ENCODE measurements at places on chromosomes 11 and 22.

DNA sequence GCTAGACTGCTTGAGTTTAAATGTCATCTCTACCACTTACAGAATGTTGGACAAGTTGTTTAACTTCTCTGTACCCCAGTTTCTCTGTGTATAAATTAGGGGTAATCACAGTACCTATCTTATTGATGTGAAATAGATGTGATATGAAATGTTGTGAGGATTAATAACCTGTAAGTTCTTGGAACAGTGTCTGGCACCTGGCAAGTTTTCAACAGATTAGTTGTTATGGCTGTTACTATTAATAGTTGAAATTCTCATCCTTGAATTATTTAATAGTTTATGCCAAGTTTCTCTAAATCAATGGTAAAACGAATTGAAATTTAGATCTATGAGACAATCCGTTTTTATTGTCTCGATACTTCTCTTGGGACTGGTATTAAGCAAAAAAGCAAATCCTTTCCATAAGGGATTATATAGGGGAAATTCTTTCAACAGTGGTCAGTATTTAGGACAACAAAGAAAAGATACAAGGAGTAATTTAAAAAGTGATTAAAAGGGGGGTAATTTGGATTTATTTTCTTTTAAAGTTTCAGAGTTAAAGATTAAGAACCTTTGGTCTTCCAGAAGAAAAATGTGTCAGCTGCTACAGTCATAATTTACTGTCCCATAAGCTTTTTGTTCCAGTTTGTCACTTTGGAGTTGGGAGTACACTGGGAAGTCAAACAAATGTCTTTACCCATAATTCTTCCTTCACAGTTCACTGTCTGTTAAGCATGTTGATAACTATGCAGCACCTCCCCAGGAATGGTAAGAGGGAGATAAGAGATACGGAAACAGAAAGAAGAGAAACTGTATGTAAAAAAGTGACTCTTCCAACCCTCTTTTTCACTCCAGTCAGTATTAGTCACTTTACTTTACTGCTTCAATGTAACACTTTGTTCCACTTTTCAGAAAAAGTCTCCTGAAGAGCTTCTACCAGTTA, 13.2 kb downstream of the PDE3B start:
- DNase-seq, result no peak

DNA sequence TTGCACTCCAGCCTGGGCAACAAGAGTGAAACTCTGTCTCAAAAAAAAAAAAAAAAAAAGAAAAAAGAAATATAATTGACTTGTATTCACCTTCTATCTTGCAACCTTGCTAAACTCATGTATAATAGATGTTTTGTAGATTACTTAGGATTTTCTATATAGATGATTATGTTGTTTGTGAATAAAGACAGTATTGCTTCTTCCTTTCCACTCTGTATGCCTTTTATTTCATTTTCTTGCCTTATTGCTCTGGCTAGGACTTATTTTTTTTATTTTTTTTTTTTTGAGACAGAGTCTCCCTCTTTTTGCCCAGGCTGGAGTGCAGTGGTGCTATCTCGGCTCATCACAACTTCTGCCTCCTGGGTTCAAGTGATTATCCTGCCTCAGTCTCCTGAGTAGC, 29.7 kb upstream of the SOX10 start:
- no peak for DNase-seq

DNA sequence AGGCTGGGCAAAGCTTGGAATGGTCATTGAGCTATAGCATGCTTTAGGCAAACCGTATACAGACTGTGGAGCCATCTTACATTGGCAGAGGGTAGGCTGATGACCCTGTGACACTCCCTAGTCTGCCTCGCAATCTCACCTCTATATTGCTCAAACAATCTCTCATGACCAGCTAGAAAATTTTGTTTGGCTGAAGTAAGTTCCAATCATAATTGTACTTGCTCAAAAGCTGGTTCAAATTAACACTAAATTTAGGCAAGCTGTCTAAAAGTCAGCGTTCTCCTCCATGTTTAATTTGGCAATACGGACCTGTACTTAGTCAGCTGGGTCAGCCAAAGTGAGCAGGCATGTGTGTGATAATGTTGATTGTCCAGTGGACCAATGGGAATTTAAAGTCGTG, 133.0 kb downstream of the SWAP70 start:
- DNase-seq, result no peak

DNA sequence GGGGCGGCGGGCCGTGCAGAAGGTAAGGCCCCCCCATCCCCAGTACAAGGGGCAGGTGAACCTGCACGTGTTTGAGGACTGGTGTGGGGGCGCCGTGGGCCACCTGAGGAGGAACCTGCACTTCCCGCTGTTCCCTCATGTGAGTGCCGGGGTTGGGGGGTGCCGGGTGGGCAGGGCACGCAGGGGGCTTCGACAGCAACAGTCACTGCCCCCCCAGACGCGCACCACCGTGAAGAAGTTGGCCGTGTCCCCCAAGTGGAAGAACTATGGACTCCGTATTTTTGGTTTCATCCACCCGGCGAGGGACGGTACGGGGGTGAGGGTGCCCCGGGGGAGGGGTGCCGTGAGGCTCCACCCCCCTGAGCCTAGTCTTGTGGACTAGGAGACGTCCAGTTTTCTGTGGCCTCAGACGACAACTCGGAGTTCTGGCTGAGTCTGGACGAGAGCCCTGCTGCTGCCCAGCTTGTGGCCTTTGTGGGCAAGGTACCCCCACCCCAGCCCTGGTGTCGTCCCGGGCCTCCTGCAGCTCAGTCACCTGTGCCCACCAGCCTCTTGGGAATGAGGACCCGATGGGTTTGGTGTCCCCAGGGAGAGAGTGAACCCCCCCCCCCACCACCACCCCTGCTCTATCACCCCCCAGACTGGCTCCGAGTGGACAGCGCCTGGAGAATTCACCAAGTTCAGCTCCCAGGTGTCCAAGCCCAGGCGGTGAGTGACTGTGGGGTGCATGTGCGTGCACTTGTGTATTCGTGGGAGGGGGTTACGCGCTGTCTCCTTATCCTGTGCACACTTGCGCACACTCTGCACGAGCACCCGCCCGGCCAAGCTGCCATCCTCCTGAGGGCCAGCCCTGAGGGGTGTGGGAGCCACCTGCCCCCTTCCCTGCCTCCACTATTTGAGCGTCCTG, 3.8 kb downstream of the B4GALNT4 start:
- no peak for DNase-seq

- no peak for DNase-seq
Observed at GRCh38 chr22:49720279-49720959, 107.3 kb downstream of the BRD1 start.

GRCh38 chr11:46330563-46331281, 16.5 kb upstream of the DGKZ start:
- no peak for DNase-seq

DNA sequence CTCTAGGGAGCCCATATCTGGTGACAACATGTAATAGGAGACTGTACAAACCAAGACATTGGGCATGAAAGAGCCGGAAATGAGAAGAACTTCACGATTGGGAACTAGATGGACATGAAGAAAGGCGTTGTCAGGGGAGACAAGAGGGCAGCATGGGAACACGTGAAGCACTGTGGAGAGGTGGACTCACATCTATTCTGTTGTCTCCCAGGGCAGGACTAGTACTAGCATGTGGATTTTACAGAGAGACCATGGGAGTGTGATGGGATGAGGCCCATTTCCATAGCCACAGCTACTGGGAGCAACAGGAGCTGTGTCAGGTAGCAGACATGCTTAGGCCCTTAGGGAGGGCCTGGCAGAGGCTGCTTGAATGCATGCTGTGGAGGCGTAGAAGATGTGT, 333.9 kb downstream of the OPCML start:
- DNase-seq, result no peak

DNA sequence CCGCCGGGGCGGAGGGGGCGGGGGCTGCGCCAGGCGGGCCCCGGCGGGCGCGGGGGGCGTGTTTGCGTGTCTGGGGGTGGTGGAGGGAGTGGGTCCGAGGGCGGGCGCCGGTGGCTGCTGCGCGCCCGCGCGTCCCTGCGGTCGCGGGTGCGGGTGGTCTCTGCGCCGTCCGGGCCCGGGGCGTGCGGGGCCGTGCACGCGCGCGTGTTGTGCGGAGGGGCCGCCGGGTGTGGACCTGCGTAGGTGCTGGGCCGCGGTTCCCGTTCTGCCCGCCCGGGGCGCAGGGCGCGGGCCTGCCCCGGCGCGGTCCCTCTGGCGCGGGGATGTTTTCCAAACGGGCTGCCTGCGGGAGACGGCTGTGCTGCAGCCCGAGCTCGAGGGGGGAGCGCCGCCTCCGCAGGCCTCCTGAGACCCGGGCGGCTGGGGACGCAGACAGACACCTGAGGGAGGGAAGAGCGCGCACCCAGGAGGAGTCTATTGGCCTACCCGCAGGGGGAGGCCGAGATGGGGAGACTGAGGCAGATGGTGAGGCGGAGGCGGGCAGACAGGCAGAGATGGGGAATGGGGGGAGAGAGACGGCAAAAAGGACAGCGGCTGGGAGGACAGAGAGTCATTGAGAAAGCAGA, 442 bp downstream of the PELI3 start:
- DNase-seq, result no peak

GRCh38 chr11:111745719-111746504, 20.3 kb downstream of the PPP2R1B start:
- no peak for DNase-seq

DNA sequence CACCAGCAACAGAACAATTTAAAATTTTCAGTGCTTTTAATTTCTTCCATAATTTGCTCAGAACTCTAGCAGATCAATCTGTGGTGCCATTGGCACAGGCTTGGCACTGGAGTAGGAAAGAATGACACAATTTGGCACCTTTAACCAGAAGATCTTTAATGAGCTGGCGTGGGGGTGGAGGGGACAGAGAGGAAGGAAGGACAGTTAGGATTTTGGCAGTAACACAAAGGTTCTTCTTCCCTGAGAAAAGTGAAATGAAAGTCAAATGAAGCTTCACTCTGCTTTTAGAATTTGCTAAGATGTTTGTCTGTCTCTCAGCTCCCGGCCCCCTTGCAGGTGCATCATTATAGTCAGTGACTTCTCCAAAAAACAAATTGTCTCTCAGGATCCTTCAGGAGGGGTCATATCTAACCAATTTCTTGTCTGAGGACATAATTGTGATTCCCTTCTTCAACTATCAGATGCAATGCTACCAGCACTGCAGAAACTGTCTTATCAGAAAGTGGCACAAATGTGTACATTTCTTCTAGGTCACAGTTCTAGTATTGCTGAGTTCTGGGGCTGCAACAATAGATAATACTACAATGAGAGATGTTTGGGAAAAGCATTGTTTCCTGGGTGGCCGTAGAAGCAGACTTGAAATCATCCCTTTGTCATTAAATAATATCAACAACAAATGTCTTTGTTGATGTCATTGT, 66.8 kb downstream of the CSTPP1 start:
- DNase-seq, result no peak

DNA sequence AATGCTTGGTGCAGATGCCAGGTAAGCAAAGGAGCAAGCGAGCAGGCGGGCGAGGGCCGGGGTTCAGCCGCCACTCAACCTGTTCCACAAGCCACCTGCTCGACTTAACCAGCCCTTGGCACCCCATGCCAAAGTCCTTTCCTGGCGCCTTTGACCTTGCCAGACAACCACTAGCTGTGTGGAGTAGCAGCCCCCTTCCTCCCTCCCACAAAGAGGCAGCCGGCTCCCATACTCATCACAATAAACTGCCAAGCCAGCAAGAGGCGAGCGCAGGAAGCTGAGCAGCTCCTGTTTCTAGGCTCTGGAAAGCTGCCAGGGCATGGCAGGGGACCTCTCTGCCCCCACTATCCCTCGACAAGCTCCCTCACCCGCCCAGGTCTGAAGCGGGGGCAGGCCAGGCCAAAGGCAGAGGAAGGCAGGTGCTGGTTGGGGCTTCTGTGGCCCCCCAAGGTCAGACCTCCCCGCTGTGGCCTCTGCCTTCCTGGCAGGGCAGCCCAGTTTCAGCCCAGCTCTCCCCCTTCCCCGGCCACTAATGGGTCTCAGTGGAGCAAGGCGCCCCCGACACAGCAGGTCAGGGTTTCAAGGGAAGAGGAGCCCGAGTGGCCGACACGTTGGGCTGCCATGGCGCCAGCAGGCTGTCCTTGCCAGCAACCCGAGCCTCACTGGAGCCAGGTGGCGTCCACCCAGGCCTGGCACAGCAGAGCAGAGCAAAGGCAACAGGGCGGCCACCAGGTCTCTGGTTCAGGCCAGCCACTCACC, 15.3 kb downstream of the MACROD1 start:
- DNase-seq, result no peak

DNA sequence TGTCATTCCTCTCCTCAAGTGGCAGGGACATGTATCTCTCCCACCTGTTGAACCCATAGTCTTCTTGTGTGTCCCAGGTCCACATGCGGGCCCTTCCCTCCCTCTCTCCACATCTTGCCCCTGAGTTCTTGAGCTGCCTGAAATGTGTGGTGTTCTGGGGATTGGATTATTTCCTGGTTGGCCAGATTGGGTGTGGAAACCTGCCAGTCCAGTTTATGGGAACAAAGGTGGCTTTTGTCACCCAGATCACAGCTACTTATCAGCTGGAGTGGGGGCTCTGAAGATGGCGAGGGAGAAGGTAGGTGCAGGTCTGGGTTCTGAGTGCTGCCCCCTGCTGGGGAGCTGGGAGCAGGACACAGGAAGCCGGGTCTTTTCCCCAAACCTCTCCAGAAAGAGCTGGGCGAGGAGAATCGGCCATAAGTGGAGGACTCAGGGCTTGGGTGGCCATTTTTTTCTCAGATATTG, 14.2 kb downstream of the DTX4 start:
- no peak for DNase-seq

DNA sequence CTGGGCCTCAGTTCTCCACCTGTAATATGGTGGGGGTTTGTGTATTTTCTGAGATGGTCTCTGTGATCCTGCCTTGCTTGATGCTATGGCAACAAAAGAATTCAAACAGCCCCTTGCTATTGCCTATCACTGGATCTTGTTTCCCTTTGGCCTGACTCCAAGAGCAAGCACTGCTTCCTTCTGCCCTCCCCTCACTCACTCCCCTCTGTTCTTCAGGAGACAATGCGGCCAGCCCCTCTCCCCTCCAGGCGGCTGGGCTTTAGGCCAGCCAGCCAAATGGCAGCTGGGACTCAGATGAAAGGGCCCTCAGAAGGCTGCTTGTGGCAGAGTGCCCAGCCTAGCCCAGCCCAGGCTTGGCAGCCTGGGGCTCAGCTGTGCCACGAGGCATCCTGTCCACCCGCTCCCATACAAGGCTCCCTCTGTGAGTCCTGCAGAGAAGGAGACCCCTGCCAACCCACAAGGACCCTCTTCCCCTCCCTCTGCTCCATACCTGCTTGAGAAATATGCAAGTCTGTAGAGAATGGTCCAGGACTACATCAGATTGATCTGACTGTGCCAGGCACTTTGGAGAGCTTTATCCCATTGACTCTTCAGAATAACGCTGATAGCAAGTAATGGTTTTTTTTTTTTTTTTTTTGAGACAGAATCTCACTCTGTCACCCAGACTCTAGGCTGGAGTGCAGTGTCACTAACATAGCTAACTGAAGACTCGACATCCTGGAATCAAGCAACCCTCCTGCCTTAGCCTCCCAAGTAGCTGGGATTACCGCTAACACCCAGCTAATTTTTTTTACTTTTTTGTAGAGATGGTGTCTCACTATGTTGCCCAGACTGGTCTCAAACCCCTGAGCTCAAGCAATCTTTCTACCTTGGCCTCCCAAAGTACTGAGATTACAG, 7.6 kb upstream of the KCTD14 start:
- no peak for DNase-seq

DNA sequence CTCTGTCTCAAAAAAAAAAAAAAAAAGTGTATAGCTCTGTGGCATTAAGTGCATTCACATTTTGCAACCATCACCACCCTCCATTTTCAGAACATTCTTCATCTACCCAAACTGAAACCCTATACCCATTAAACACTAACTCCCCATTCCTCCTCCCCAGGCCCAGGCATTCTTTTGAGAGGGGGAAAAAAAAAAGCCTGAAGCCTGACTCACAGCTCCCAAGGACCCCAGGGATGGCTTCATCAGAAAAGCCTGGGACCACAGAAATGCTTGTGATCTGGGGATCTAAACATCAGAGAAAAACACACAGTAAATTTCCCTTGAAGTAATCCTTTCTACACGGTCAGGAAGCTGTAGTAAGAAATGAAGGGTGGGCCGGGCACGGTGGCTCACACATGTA, 10.7 kb upstream of the GTSE1 start:
- no peak for DNase-seq

Data from GDM1 (cell line).